ENCODE measurements at places on chromosomes 3 and 15.

DNA sequence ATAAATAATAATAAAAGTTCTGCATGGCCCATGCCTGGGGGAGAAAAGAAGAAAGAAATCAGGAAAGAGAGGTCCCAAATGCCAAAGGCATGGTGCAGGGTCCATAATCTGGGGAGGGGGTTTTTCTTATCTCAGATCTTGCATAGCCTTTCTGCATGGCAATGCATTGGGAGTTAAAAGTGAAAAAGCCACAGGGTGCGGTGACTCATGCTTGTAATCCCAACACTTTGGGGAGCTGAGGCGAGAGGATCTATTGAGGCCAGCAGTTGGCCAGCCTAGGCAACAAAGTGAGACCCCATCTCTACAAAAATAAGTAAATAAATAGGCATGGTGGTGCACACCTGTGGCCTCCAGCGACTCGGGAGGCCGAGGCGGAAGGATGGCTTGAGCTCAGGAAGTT, 76.8 kb upstream of the GATA2 start:
- DNase-seq = no peak

- no peak for DNase-seq
These were observed 12.4 kb downstream of the OTOL1 start for GRCh38 chr3:161508852-161509477.

DNA sequence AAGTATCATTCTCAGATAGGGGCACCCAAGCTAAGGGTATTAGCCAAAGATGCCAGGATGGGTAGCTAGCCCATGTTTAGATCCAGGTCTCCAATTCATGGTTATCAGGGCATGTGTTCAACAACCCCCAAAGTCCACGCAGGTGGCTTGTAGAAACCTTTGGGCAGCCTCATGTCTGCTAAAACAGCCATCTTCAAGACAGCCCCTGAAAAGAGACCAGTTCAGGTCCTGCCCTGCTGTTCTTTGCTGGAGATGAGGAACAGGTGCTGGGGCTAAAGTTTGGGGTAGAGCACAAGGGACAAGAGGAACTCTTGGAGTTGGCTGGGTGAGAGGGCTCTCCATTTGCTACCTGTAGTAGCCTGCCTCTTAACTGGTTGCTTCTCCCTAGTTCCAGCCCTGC, 4.6 kb downstream of the PPM1M start:
- DNase-seq = no peak

GRCh38 chr3:72320955-72321303, 527.3 kb downstream of the SHQ1 start:
- DNase-seq = no peak

- no peak for DNase-seq
These were observed 8.2 kb upstream of the TNIK start for GRCh38 chr3:171468296-171468906.

GRCh38 chr3:187781001-187781400, 35.7 kb upstream of the BCL6 start:
- no peak for DNase-seq

- no peak for DNase-seq
These were observed 565 bp downstream of the MANF start for GRCh38 chr3:51385621-51386091.

- DNase-seq = no peak
These were observed 424.9 kb upstream of the ALCAM start for GRCh38 chr3:104941785-104942184.

GRCh38 chr3:365268-365667, 168.7 kb downstream of the CHL1 start:
- no peak for DNase-seq

DNA sequence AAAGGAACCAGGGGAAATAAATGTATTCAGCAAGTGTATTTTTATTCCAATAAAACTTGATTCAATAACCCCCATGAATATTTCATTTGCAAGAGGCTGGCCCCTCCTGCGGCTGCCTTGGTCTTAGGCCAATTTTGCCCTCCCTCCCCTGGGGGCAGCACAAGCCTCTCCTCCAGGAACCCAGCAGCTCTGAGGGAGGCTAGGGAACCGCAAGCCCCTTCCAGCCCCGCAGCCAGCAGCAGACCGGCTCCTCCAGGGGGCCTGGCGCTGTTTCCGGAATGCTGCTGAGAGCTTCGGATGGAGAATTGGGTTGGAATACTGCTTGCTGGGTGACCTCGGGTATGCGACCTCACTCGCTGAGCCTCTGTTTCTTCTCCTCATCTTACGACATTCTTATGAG, 150.1 kb downstream of the RAB11A start:
- DNase-seq = no peak

GRCh38 chr3:71710906-71711494, 14.2 kb downstream of the EIF4E3 start:
- no peak for DNase-seq

GRCh38 chr3:128188326-128188725, 35.0 kb downstream of the EEFSEC start:
- DNase-seq = no peak

Data from CD4-positive, alpha-beta T cell treated with Interferon gamma for 1 hour (primary cell).